SJSA1 (cell line): ENCODE measurements at places on chromosomes 7 and 10.

GRCh38 chr7:159030490-159031134, 114.1 kb downstream of the VIPR2 start:
- H3K4me3 ChIP-seq = peak overlapping the region; percentile 26
- H3K27me3 ChIP-seq = peaks cover 5% of the 10 kb centered on the region
- peaks cover 4% of the 10 kb centered on the region; the same call in 1 of the 2 replicates for H3K4me1 ChIP-seq
- peak; percentile 45 for DNase-seq
- no peaks in the 10 kb centered on the region for H3K36me3 ChIP-seq

GRCh38 chr7:76185187-76185896, 16.4 kb upstream of the SRRM3 start:
- H3K27me3 ChIP-seq = no peaks in the 10 kb centered on the region
- H3K4me3 ChIP-seq = no peak overlapping the region
- H3K36me3 ChIP-seq = no peaks in the 10 kb centered on the region

DNA sequence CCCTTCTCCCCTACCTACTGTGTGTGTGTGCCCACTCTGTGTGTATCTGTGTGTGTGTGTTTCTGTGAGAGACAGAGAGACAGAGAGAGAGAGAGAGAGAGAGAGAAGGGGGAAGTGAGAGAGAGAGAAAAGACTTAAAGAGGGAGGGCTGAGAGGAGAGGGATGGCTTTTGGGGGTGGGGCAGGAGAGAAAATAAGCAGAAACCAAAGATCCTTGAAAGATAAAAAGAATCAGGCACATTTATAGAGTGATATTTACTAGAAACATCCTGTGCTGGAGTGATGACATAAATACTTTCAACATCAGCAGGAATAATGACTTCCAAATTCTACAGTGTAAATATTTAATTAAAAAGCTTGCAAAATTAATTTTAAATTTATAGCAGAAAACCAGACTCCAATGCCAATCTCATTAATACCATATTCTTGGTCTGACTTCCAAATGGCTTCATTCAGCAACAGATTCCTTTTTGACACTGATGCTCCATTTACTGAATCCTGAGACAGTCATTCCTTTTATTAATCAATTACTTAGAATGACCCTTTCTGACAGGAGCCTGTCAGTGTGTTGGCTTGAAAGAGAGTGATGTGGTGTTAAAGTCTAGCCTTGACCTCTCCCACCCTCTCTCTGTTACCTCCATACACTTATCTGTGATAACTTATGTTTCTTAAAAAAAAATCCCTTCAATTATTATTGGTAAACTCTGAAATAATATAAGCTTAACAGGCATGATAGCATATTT, 41.7 kb upstream of the WNT2 start:
- no peaks in the 10 kb centered on the region for H3K36me3 ChIP-seq
- H3K27ac ChIP-seq = no peak overlapping the region
- H3K27me3 ChIP-seq = no peaks in the 10 kb centered on the region
- no peak overlapping the region for H3K4me3 ChIP-seq
- no peak for DNase-seq

DNA sequence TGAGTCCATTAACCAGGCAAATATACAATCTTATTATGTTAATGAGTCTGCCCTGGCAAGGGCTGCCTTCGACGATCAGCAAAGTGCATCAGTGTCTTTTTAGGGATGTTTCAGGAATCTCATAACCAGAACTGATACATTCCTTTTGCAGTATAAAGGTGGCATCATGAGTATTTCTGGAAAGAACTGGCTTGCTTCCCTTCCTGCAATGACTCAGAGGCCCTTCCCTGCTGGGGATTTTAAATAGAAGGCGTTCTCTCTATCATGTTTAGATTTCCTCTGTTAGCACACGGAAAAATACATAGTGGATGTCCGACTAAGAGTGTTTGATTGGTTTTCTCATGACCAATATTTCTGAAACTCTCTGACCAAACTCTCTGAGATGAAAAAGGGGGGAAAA, 1.8 kb downstream of the NPS start:
- no peak for DNase-seq
- no peak overlapping the region for H3K4me3 ChIP-seq
- peaks cover 13% of the 10 kb centered on the region; the same call in 1 of the 2 replicates for H3K27me3 ChIP-seq

DNA sequence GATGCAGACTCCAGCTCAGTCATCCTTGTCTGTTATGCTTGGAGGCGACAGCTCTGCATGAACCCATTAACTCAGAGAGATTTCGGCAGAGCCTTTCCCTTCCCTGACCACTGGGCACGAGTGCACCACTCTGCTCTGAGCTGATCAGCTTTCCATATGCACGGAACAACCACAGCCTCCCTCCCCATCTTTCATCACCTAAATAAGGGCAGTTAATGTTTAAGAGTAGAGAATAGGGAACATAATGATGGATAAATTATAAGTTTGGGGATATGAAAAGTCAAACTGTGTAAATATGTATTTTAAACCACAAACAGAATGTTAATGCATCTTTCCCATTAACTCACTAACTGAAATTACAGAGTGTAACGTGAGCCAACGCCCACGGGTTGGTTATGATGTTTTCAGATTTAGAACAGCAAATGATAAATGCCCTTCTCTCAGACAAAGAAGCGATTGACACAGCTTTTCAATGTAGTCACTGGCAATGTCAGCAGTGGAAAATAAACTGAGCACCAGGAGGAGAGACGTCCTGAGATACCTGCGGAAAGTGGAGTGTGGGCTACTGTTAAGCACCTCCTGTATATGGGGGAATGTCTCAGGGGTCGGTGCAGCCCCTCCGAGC, 658.2 kb downstream of the LRMDA start:
- DNase-seq = no peak
- no peaks in the 10 kb centered on the region for H3K27me3 ChIP-seq
- H3K36me3 ChIP-seq = no peaks in the 10 kb centered on the region
- H3K4me3 ChIP-seq = no peak overlapping the region
- no peaks in the 10 kb centered on the region for H3K4me1 ChIP-seq
- H3K27ac ChIP-seq = no peak overlapping the region

- H3K27me3 ChIP-seq = no peaks in the 10 kb centered on the region
- H3K4me3 ChIP-seq = no peak overlapping the region
- H3K36me3 ChIP-seq = no peaks in the 10 kb centered on the region; the same call in 1 of the 2 replicates
- no peak for DNase-seq
- peaks cover 20% of the 10 kb centered on the region for H3K4me1 ChIP-seq
Observed at GRCh38 chr10:124728071-124728829, 15.9 kb downstream of the FAM53B start.

DNA sequence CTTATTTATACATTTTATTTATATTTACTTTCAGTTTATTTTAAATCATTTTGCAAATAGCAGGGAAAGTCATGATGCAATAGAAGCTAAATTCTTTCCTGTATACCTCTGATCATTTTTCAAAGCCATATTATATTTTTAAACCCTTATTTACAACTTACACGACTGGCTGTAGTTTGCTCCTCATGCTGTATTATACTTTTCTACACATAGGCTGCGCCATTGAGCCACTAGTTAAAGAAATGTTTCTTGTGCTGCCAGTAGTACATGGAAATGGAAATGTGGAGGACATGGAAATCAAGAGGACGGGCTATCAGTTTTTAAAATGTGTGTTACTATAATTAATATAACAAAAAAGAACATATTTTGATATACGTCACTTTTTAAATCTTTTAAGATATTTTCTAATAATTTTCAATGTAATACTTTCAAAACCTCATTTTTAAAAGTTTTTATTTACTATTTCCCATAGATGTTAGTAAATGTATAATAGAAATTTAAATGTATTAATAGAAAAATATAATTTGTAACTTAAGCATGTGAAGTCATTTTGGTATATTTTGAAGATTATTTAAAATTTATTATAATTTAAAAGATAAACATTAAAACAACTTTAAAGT, 118.5 kb downstream of the VTI1A start:
- no peaks in the 10 kb centered on the region for H3K36me3 ChIP-seq
- peaks cover 19% of the 10 kb centered on the region for H3K4me1 ChIP-seq
- no peaks in the 10 kb centered on the region for H3K27me3 ChIP-seq
- H3K4me3 ChIP-seq = no peak overlapping the region

- peaks cover 50% of the 10 kb centered on the region for H3K36me3 ChIP-seq
- H3K4me1 ChIP-seq = 0 out of 2 replicates have a peak, but pooled peaks cover 5% of the 10 kb centered on the region
- no peak for DNase-seq
- no peak overlapping the region for H3K27ac ChIP-seq
- H3K27me3 ChIP-seq = no peaks in the 10 kb centered on the region
Observed at GRCh38 chr10:80172896-80173295, 32.4 kb downstream of the ANXA11 start.

DNA sequence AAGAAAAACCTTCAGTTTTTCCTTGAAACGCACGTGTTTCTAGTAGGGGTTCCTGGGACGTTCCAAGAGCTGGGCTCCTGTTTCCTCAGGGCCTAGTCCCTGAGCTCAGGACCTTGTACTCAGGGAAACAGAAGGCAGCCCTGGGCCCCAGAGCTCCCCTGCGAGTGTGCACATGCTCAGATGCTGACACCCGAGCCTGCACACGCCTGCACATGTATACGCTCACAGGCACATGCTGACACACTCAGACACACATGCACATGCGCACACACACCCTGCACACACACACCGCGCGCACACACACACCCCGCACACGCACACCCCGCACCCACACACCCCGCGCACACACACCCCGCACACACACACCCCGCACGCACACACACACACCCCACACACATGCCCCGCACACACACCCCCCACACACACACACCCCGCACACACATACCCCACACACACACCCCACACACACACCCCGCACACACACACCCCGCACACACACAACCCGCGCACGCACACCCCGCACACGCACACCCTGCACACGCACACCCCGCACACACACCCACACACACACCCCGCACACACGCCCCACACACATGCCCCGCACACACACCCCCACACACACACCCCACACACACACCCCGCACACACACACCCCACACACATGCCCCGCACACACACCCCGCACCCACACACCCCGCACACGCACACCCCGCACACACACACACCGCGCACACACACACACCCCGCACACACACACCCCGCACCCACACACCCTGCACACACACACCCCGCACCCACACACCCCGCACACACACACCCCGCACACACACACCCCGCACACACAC, 52.2 kb downstream of the CALML3 start:
- no peak overlapping the region for H3K27ac ChIP-seq
- H3K27me3 ChIP-seq = no peaks in the 10 kb centered on the region
- no peaks in the 10 kb centered on the region for H3K36me3 ChIP-seq
- no peak for DNase-seq
- H3K4me1 ChIP-seq = peaks cover 20% of the 10 kb centered on the region

- H3K4me1 ChIP-seq = peaks cover 13% of the 10 kb centered on the region
- no peak overlapping the region for H3K4me3 ChIP-seq
- H3K27ac ChIP-seq = no peak overlapping the region
Observed at GRCh38 chr7:142478479-142479220, 220.8 kb upstream of the PRSS58 start.

DNA sequence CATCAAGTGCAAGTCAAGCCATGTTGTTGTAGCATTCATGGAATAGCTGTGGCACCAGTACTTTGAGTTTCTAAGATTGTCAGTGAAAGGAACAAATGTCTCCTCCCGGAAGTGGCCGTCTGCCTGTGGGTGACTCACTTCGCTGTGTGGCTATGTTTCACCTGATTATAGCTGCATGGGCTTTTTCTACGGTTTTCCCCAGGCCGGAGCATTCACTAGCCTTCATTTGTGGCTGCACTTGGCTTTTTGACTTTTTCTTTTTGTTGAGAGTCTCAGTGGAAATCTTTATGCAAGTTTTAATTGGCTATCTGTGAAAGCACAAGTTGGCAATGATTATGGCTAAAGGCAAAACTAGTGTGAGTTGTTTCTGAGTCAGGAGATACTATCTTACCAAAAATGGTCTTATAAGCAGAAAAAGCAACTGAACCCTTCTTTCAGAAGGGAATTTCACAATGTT, 35.0 kb downstream of the SRI start:
- H3K4me3 ChIP-seq = no peak overlapping the region
- peak; percentile 4 for DNase-seq
- no peak overlapping the region for H3K27ac ChIP-seq
- H3K36me3 ChIP-seq = no peaks in the 10 kb centered on the region

- H3K27me3 ChIP-seq = no peaks in the 10 kb centered on the region; the same call in 1 of the 2 replicates
- no peak overlapping the region for H3K27ac ChIP-seq
- no peak for DNase-seq
- no peaks in the 10 kb centered on the region for H3K36me3 ChIP-seq
- H3K4me1 ChIP-seq = no peaks in the 10 kb centered on the region
- H3K4me3 ChIP-seq = no peak overlapping the region
Observed at GRCh38 chr7:127415060-127415742, 22.7 kb upstream of the ZNF800 start.

DNA sequence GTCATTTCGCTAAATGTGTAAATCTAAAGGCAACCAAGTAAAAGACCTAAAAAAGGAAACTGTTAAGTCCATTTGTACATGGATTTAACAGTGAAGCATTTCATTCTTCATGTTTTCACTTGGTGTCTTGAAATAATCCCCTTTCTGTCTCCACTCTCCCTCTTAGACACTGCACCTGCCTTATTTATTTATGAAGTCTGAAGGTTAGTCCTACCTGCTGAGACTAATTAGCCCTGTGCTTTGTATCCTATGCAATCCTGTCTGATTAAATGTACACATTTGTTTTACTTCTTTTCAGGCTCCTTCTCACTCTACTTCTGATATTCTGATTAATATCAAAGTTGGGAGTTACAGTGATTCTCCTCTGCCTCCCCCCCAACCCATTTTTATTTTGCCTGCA, 1.9 kb upstream of the TCF7L2 start:
- DNase-seq = no peak
- no peaks in the 10 kb centered on the region for H3K27me3 ChIP-seq
- no peak overlapping the region for H3K27ac ChIP-seq
- no peak overlapping the region for H3K4me3 ChIP-seq
- H3K36me3 ChIP-seq = peaks cover 7% of the 10 kb centered on the region
- no peaks in the 10 kb centered on the region for H3K4me1 ChIP-seq

GRCh38 chr10:716821-717220, 27.4 kb upstream of the DIP2C start:
- no peaks in the 10 kb centered on the region for H3K27me3 ChIP-seq
- no peak overlapping the region for H3K4me3 ChIP-seq
- no peak for DNase-seq
- H3K27ac ChIP-seq = no peak overlapping the region
- no peaks in the 10 kb centered on the region for H3K36me3 ChIP-seq
- H3K4me1 ChIP-seq = no peaks in the 10 kb centered on the region
